ENCODE measurements at places on chromosomes 5 and 9.

- no peak for DNase-seq
Measured at GRCh38 chr9:123893831-123894460, 36.0 kb downstream of the DENND1A start.

- DNase-seq, result no peak
Measured at GRCh38 chr5:96942911-96943310, 7.0 kb downstream of the LNPEP start.

DNA sequence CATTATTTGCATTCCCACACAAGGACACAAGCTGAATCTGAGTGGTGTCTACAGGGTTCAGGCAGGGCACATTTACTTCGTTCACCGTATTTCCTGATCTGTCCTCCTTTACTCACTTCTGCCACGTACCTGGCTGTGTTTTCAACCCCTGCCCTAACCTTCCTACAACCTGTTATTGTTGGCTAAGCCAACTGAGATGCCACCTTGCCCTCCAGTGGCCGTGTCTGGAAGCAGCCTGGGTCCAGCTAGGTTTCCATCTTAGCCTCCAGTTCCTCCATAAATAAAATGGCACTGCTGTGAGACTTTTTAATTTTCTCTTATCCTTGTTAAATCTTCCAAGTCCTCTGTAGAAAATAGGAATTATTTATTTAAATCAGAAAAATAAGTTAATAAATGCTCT is 64.8 kb downstream of the ATP10B start:
- DNase-seq, result peak; percentile 12

DNA sequence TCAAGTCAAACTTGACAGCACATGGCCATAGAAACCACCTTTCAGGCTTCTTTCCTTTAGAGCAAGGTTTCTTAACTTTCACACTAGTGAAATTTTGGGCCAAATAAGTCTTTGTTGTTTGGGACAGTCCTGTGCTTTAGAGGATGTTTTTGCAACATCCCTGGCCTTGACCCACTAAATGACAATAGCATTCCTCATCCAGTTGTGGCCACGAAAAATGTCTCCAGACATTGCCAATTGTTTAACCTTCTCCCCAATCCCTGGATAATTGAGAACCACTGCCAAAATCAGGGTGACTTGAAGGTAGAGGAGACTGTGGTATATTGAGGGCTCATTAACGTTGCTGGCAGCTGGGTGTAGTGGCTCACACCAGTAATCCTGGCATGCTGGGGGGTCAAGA is 72.0 kb downstream of the ALDH1A1 start:
- DNase-seq, result no peak

DNA sequence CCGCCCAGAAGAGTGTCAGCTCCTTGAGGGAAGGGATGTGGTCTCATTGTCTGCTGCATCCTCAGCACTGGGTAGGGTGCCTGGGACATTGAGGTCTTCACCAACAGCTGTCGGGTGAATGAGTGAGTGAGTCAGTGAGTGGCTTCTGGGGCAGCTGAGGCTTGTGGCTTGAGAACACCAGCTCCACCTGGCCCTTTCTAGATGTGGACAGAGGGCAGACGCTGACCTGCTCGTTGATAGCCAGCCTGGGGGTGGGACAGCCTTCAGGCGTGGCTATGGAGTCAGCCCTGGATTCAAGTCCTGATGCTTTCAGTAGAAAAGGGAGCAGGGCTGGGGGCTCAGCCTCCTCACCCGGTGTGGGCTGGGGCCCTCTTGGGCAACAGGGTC is 215.1 kb downstream of the C9orf50 start:
- no peak for DNase-seq

DNA sequence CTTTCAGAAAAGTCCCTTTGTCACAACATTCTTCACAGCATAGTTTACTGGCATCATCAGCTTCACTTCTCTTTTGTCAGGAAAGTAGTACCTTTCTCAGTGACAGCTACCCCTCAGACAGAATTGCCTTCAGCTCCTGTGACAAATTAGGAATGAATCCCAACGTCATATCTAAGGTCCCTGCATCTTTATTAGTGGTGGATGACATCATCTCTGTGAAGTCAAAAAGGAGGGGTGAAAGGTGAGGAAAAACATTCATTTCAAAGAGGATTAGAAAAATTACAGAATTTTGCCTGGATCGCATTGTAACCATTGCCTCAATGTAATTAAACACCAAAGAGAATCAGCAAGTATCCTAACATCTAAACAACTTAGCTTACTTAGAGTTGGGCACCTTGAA is 7.9 kb upstream of the INSL6 start:
- no peak for DNase-seq

DNA sequence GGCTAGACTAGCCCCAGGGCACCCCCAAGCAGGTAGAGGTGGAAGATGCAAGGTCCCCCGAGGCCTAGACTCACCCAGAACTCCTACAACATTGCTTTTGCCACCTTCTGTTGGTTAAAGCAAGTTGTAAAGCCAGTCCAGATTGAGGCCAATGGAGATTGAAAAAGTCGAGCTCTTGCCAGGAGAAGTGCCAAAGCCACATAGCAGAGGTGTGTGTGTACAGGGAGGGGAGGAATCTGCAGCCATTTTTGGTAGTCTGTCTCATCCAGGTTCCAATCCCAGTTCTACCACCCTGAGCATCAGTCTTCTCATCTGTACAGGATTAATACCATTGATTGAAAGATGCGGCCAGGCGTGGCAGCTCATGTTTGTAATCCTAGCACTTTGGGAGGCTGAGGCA is 12.3 kb upstream of the URM1 start:
- no peak for DNase-seq

- DNase-seq, result no peak
Measured at GRCh38 chr5:168312606-168313295, 21.3 kb downstream of the WWC1 start.

DNA sequence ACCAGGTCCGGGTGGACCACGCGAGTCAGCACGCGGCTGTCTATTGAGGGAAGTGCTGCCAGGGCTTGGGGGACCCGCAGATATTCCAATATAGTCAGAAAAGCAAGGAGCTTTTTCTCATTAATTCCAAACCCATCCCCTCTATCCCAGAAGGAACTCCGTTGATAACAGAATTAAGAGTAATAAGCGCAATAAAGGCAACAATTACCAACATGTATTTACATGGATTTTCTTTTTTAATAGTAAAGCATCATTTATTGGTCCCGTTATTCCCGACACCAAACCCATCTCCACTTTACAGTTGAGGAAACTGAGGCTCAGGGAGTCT is 7.7 kb downstream of the PHF19 start:
- no peak for DNase-seq

DNA sequence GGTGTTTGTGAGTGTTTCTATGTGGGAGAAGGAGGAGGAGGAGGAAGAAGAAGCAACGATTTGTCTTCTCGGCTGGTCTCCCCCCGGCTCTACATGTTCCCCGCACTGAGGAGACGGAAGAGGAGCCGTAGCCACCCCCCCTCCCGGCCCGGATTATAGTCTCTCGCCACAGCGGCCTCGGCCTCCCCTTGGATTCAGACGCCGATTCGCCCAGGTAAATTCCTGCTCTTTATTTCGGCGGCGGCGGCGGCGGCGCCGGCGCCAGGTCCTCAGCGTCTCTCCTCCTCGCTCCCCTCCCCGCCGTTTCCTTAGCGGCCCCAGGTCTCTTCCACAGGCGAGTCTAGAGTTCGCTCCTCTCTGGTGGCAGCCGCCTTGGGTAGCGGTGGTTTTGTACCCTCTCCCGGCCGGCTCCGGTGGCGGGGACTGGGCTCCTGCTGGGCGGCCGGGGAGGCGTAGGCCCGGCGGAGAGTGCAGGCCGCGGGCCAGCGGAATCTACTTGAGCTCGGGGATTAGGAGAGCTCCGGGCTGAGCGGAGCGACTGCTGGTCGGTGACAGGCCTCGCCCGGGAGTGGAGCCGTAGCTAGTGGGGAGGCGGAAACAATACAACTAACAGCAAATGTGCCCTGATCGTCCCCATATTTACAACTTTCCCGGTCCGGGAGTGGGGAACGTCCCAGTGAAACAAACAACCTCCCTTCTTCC is 547 bp downstream of the NIPBL start:
- peak; percentile 60 for DNase-seq

DNA sequence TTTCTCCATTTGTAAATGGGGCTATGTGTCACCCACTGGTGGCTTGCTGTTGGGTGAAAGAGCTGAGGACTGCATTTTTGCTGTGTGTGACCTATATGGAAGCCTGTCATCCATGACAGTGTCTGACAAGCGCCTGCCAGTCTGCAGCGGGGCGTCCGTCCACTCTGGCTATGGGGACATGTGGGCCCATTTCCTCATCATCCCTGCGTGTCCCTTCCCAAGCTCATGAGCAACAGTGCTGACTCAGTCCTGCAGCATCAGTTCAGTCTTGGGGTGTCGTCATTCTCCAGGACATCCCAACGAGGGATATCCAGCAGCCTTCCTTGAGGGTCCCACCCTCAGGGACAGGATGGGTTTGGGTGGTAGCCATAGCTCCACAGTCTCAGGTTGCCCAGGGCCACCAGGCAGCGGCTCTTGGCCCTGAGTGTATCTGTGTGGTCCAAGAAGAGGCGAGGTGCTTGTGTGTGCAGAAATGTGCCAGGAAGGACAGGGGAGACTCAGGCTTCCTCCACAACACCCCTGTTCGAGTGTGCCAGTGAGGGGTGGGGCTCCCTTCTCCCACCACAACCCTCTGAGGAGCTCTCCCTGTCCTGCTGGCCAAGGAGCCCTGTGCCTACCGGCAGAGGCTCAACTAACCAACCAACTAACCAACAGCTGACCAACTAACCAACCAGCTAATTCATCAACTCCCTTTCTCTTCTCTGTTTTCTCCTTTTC is 2.1 kb downstream of the FGD3 start:
- no peak for DNase-seq

DNA sequence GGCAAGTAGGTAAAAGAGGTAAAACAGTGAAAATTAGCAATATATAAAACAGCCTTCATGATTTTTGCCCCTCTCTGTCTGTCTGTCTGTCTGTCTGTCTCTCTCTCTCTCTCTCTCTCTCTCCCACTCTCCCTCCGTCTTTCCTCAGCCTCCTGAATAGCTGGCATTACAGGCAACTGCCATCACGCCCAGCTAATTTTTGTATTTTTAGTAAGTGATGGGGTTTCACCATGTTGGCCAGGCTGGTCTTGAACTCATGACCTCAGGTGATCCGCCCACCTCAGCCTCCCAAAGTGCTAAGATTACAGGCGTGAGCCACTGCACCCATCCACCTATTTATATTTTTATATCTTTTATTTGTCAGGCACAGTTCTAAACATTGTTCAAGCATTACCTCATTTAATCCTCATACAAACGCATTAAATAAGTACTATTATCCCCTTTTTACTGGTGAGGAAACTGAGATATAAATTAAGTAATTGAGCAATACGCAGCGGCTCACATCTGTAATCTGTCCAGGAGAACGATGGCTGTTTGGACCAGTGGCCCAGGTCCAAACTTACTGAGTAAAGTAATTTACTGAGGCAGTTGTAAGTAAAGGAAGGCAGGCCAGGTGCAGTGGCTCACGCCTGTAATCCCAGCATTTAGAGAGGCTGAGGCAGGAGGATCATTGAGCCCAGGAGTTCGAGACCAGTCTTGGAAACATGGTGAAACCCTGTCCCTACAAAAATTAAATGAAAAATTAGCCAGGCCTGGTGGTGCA is 60.9 kb downstream of the UBE2R2 start:
- no peak for DNase-seq

GRCh38 chr9:87434366-87434765 is 63.3 kb upstream of the DAPK1 start:
- no peak for DNase-seq

DNA sequence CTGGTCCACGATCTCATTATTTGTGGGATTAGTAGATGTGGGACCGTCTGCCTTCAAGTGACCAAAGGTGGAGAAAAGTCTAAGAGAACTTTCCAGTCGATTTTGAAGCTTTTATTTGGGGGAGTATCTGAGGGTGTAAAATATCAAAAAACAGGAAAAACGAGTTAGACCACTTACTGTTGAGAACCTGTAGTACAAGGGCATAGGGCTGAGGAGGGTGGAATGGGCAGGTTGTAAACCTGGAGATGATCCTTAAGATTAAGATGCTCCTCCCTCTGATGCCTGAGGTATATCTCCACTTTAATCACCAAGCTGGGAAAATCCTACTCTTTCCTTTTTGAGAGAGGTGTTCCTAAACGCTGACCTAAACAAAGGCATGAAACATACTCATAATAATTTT is 32.0 kb upstream of the GTF2H2C start:
- DNase-seq, result no peak

GRCh38 chr5:17898766-17899165 is 264.5 kb downstream of the TAF11L14 start:
- DNase-seq, result no peak

- DNase-seq, result no peak
Measured at GRCh38 chr5:116763987-116764866, 189.6 kb upstream of the SEMA6A start.

- no peak for DNase-seq
Measured at GRCh38 chr9:106878934-106879333, 16.0 kb downstream of the ZNF462 start.

DNA sequence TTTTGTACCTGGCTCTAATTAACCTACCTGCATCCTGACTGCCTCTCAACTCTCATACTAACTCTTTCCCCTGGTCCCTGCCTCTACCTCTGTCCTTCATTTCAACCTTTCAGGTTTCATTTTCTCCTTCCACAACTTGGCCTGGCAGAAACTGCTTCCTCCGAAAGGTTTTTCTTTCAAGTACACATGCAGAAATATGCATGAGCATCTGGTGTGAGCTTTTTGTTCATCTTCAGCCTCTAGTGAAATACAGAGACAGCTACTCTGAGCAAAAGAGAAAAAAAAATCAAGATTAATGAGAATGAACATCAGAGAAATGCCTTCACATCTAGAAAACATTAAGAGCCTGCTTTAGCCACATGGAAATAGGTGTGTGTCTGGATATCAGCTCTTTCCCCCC is 297.9 kb upstream of the PCSK5 start:
- DNase-seq, result no peak

DNA sequence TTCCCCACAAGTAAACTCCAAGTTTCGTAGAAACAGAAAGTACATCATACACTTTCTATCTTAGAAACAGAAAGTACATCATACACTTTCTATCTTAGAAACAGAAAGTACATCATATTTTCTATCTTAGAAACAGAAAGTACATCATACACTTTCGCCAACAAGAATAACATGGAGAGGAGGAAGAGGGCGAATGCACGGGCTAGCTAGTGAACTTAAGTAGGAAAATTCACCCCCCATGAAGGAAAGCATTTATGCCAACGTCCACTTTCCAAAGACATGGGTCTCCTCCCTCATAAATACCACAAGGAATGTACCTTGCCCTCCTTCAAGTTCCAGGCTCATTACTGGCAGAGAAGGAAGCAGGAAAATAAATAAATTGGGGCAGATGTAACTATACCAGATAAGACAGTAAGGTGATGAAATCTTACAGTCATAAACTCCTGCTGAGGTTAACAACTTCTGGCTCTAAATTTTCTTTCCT is 64.7 kb downstream of the FRMD3 start:
- DNase-seq, result no peak

DNA sequence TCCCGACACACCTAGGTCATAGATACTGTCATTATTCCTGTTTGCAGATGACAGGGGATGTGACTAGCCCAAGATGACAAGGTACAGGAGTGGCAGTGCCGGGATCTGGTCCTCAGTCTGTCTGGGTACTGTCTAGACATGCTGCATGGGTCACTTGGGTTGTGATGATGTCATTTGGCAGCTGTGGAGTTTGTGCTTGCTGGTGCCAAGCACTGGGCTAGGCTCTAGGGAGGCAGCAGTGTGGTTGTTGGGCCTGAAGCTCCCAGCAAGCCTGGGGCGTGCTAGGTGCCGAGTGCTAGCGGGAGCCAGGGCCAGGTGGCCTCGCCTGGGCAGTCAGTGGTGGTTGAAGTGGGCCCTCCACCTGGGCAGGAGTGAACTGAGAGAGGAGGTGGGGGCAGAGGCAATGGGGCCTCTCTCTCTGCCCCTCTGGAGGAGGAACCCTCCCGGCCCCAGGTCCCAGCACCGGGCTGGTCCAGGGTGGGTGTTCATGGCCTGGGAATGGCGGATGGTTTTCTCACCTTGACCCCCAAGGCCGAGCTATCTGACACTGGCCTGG is 8.8 kb upstream of the ASB6 start:
- DNase-seq, result no peak

All from stimulated activated CD4-positive, alpha-beta T cell treated with anti-CD3 and anti-CD28 coated beads, Interleukin-2, amount 100 ng/mL, for 24 hours (primary cell).